ENCODE measurements at places on chromosomes 3 and 15.

GRCh38 chr3:187742351-187743171 lies 2.7 kb downstream of the BCL6 start:
- DNase-seq, result no peak

- DNase-seq, result no peak
Measured at GRCh38 chr3:13235897-13236296, 162.7 kb upstream of the IQSEC1 start.

- DNase-seq, result no peak
Measured at GRCh38 chr3:160184655-160185054, 40.6 kb upstream of the C3orf80 start.

DNA sequence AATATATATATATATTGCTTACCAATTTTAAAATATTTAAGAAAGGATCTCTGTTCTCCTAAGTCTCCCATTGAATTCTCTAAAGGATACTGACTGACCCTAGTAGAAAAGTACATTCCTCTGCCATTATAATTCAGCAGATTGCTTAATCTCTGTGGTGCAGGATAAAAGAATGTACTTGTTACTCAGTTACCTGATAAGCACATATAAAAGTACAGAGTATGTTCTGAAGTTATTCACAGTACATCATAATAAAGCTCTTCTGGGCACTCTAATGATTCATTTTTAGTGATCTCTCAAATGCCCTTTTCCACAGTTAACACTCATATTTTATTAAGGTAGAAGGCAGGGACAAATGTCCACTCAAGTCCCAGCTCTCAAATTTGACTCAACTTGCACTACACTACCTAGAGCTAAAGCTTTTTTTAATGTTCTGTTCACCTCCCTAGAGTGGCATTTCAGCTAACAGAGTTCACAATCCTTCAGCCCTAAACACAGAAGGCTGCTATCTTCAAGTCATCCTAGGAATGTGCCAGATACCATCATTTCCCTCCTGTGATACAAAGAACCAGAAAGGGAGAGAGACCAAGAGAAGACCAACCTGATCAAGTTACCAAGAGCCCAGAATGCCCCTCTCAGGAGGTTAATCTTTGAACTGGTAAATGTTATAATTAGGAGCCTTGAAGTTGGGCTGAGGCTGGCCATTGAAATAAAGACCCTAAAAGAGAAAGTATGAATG lies 53.3 kb downstream of the MEIS2 start:
- DNase-seq, result no peak

DNA sequence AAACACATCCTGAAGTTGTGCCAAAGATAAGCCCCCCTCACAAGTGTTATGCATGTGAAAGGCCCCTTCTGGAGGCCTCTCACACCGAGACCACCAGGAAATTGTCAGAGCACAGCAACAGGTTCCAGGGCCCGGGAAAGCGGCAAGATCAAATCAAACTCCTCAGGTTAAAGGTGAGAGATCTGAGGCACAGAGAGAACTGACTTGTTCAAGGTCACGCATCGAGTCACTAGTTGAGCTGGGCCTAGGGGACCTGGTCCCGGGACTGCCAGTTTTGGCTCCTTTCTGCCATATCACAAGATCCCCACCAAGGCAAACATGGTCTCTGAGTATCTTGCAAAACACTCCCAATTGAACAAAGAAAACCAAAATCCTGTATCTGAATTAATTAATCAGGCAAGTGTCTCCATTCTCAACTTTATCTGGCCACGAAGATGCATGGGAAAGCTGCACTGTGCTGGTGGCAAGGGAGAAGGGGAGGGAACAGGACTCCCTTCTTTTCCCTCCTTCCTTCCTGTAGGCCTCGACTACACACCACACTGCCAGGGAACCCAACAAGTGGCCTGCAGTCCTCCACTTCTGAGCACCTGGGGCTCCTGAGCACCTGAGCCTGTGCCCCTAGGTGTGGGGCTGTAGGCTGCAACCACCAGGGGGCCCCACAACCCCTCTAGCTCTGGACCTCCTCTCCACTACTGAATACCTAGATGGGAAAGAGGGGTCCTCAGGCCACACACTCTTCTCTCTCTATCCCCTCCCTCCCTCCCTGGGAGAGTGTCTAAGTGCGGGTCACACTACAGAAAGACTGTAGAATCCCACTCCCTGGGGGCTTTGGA lies 37.3 kb downstream of the ANP32A start:
- DNase-seq, result no peak

DNA sequence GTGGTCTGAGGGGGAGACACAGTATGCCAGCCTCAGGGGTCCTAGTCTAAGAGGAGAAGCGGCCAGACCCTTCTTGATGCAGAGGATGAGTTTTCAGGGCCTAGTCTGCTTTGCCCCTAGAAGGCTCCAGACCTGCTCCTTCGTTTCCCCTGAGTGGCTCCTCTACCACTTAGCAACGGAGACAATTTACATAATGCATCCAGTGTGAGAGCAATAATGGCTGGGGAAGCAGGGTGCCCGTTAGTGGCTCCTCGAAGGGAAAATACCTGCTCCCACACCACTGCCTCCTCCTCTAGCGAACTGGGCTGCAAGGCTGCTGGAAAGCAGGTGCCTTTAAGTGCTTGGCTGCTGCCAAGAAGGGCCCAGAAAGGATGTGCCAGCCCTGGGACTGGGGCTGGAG lies 38.9 kb downstream of the CACNA2D2 start:
- DNase-seq, result no peak

DNA sequence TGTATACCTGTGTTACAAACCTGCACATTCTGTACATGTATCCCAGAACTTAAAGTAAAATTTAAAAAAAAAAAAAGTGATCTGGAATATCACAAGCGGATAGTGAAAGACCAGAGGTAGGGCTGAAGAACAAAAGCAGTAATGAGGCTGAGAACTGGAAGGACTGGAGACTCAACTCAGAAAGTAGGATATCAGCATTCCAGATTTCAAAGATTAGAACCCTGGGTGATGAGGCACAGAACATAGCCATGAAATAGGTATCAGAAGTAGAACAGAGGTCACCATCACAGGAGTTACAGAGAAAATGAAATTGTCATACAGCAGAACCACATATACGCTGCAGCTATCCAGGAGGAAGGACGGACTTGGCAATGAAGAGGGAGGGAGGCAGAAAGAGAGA lies 56.1 kb downstream of the ACAP2 start:
- DNase-seq, result no peak

- no peak for DNase-seq
Measured at GRCh38 chr3:135982922-135983581, 17.5 kb downstream of the PPP2R3A start.

- no peak for DNase-seq
Measured at GRCh38 chr3:107110596-107111305, 266.5 kb upstream of the CCDC54 start.

- DNase-seq, result no peak
Measured at GRCh38 chr15:27549746-27550145, 549.4 kb downstream of the OCA2 start.

DNA sequence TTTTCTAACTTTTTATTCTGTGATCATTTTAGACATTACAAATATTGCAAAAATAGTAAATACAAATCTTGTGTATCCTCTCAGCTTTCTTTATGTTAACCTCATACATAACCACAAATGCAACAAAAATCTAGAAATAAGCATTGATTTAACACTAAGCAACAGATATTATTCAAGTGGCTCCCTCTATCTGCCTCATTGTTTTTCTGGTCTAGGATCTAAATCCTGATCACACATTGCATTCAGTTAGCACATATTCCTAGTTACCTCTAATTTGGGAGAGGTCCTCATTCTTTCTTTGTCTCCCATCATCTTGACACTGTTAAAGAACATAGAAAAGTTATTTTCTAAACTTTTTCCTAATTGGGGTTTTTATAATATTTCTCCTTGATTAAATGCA lies 1126.0 kb downstream of the ROBO2 start:
- DNase-seq, result no peak

GRCh38 chr3:195197765-195198425 lies 73.1 kb downstream of the XXYLT1 start:
- DNase-seq, result no peak

GRCh38 chr3:130786306-130786705 lies 39.7 kb upstream of the PIK3R4 start:
- no peak for DNase-seq

DNA sequence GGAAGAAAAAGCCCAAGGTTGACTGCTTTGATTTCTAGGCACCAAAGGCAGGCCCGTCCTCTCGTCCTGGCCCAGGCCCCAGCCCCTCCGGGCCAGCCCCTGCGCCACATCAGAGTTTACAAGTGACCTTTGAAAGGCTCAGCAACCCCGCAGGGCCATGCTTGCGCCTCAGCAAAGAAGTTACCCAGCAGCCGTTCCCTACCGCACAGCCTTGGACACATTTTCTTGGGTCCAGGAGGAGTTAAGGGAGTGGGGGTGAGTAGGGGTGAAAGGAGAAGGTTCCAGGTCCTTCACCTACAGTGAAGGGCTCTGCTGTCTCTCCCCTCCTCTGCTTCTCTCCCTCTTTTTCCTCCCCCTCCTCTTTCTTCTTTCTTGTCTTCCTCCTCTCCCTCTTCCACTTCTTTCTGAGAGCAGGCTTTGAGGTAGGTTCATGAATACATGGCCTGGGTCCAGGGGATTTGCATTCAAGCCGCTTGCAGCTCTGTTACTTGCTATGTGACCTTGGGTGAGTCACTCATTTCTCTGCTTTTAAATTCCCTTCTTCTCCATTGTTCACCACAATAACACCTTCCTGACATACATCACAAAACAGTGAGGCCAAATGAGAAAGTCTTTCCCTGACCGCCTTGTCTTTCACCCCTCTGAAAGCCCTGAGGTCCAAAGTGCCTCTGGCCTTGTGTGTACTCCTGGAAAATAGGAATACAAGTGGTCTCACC lies 223.3 kb upstream of the TPRG1 start:
- DNase-seq, result no peak

DNA sequence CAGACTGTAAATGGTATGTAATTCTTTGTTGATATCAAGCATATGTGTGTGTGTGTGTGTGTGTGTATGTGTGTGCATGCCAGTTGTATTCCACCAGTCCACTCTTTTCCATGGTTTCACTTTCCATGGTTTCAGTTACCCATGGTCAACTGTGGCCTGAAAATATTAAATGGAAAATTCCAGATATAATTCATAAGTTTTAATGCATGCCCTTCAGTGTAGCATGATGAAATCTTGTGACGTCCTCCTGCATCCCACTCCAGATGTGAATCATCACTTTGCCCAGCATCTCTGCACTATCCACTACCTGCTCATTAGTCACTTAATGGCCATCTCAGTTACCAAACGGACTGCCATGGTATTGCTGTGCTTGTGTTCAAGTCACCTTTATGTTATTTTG lies 215.9 kb downstream of the GBE1 start:
- no peak for DNase-seq
